NCI-H510A (cell line): ENCODE measurements at places on chromosomes 11 and 22.

DNA sequence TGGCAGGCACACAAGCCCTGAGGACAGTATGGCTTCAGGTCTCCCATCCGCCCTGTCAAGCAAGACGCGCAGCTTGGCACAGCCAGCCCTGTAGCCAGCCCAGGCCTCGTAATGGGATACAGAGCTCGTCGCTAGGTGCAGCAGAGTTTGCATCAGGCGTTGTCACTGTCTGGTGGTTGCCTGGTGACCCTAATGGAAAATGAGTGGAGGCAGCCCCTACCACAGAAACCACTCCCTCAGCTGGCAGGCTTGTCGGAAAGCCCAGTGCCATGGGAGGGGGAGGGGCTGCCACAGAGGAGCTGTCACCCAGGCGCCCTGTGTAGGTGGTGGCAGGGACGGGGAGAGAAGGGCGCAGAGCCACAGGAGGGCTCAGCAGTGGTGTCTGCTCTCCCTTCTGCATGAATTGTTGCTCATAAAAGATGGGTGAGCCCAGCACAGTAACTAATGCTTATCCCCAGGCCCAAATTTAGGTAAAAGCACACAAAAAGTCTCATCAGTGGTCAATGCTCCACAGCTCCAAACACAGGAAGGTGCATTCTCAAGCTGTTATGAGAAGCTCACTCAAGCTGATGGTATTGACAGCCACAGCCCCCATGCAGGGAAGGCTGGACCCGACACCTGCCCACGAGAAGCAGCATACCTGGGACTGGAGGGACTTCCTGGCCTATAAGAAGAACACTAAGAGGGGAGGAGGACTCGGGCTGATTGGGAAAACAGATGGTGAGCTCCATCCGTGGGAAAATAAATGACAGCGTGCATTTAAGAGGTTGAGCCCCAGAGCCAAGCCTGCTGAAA, 164.6 kb downstream of the ETS1 start:
- DNase-seq = peak; percentile 94

- no peak for DNase-seq
Observed at GRCh38 chr11:2153581-2154194, 7.3 kb downstream of the INS start.

DNA sequence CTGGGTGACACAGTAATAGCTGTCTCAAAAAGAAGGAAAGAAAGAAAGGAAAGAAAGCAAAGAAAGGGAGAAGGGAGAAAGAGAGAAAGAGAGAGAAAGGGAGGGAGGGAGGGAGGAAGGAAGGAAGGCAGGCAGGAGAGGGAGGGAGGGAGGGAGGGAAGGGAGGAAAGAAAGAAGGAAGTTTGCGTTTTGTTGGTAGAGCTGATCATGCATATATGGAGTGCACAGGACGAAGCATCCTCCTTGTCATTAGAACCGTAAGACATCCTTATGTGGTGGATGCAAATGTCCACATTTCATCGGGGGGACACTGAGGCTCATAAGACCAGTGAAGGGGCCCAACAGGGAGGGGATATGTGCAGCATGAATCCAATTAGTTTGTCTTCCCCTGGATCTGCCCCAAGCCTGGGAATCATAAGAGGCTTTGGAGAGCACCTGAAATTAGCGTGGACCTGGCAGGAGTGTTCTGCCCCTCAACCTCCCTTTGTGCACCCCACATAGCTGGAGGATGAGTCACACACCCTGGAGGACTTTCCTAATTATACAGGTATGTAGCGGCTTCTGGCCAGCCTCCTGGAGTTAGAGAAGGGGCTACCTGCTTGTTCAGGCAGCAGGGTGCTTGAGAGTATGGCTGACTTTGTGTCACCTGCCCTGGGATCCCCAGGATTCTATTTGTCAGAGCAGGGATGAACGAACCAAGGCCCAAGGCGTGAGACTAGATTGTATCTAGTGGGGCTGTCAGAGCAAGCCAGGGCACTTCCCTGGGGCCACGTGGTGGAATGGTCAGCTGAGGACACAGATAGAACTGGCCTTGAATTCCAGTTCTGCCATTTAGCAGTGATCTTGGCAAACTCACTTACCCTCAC, 119.7 kb upstream of the CD82 start:
- DNase-seq = no peak

GRCh38 chr11:5117588-5117987, 20.6 kb downstream of the OR52A5 start:
- no peak for DNase-seq

GRCh38 chr11:72546866-72547265, 112.5 kb upstream of the CLPB start:
- no peak for DNase-seq

DNA sequence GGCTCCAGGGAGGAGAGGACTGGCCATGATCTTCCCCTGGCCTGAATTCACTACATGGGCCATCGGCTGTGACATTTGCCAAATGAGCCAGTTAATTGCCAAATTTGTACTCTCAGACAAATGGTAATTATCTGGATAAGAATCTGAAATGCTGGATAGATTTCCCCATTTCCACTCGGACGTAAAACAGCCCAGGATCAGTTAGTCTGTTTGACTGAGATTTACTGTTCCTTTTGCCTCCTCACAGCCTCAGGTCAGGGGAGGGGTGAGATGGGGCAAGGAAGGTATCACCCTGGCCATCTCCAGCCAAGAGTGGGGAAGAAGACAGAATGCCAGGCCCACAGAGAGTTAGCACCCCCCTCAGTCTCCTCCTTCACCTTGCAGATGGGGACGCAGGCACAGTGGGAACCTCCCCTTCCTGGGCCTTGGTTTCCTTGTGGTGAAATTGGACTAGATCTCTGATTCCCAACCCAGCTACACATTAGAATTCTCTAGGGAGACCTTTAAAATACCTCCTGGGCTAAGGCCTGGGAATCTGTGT, 5.2 kb downstream of the TRIM29 start:
- DNase-seq = no peak

GRCh38 chr11:94675813-94676212, 92.3 kb upstream of the AMOTL1 start:
- DNase-seq = no peak

DNA sequence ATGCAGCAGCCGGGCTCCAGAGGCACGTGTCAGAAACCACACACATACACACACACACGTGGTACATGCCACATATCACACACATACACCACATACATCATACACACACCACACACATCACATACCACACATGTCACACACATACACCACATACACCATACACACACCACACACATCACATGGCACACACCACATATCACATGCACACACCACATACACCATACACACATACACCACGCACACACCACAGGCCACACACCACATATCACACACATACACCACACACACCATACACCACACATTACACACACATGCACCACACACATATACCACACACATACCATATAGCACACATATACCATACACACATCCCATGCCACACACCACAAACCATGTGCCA, 97.5 kb upstream of the PRR5 start:
- no peak for DNase-seq

DNA sequence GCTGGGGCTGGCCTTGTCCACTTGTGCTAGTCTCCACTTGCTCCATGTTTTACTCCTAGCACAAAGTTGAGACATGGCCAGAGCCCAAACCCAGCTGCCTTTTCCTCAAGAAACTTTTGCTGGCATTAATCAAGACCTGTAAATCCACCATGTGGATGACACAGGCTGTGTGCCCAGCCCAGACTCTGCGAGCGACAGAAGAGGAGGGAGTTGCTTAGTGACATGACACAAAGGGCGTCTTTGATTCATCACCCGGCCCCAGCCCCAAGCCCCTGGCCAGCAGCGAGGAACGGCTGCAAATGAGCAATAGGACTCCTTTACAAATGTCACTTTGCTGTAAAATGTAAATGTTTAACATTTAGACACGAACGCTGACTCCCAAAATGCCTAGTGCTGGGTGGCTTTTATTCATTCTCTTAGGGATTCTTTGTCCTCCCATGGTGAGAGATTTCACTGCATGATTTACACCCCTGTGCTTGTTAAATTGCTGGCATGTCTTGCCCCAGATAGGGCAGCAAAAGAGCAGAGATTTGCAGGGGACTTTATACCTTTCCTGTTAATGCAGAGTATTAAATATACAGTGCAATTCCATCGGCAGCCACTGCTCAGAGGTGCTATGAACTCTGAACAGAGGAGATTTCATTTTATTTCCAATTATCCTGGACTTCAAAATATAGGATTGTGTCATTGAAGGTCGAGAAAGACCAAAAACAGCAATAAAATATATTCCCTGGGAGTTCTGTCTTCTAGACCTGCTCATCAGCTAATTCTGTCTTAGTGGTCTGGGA, 263.6 kb upstream of the NCAM1 start:
- no peak for DNase-seq

DNA sequence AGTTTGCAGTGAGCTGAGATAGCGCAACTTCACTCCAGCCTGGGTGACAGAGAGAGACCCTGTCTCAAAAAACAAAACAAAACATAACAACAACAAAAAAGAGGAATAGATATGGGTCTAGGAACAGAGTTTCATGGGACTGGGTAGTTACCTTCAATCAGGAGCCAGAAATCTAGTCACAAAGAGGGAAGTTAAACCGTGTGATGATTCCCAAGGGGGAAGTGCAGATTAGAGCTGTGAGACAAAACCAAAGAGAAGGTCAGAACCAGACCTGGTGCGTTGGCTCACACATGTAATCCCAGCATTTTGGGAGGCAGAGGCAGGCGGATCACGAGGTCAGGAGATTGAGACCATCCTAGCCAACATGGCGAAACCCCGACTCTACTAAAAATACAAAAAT, 42.1 kb upstream of the LARGE1 start:
- DNase-seq = no peak

DNA sequence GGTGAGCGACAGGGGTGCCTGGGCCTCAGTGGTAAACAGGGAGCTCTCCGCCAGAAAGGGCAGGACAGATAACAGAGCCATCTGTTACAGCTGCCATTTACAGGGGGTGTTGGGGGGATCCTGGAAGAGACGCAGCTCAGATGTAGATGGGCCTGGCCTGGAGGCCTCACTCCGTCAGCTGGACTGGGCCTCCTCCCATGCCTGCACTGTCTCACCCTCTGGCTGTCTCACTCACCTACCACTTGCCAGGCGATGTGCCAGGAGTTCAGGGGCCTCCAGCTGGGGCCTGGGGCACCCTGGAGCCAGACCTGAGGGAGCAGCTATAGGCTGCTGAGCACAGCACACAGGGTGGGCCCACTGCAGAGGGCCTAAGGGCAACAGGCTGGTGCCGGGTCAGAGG, 16.3 kb upstream of the SUSD2 start:
- DNase-seq = no peak

DNA sequence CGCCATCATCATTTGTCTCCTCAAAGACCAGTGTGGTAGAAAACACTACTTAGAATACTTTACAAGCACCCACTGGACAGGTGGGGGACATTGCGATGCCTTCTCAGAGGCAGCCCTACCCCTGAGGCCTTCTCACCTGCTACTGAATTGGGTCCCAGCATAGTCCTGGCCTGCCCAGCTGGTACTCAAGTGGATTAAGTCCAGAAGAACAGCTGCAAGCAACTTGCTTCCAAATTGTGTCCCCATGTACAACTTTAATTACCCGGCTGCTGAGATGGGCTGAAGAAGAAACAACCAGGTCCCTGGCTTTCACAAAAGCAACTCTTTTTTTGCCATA, 12.3 kb downstream of the ABTB2 start:
- DNase-seq = no peak

DNA sequence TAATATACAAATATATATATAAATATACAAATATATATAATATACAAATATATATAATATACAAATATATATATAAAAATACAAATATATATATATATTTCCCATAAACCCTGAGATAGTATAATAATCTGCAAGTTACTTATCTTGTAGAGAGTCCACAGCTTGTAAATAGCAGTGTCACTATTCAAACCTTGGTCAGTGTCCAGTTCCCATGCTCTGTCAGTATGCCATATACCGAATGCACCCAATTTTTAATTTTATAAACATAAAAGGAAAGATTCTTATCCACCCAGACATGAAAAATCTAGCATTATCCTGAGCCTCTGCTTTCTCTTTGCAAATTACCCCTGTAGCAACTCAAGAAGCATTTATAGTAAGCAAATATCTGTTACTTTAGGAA, 21.6 kb upstream of the CTSC start:
- no peak for DNase-seq

GRCh38 chr22:45088576-45088975, 75.1 kb upstream of the NUP50 start:
- no peak for DNase-seq

DNA sequence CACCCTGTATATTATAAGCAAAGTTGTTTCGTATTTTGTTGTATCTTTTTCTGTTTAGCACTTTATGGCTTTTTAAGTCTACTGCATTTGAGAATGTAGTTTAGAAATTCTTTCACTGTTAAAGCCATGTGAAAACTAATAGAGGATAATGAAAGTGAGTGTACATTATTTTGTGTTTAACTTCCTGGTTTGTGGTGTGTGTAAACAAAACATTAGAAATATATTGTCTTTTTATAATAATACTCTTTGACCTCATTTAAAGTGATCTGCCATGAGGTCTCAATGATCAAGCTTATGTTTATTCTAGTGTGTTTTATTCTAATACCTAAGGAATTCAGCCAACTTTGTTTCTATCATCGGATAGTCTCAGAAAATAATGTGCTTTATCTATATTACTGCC, 27.4 kb upstream of the TMEM45B start:
- DNase-seq = no peak

DNA sequence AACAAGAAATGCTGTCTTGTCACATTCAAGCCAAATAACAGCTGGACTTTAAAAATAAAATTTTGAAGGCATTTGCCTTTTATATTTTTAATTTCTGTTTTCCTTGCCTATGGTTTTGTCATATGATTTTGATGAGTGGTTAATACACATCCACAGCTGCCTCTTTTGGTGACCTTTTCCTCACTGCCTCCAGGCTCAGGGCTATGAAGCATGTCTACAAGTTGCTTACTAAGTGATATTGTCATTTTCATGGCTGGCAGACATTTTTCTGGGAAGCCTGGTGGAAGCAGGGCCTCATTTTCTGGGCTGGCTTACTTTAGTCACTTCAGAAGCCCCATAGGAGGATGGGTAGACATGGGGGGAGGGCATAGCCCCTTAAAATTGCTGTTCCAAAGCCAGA, 344.9 kb downstream of the SOX6 start:
- no peak for DNase-seq

DNA sequence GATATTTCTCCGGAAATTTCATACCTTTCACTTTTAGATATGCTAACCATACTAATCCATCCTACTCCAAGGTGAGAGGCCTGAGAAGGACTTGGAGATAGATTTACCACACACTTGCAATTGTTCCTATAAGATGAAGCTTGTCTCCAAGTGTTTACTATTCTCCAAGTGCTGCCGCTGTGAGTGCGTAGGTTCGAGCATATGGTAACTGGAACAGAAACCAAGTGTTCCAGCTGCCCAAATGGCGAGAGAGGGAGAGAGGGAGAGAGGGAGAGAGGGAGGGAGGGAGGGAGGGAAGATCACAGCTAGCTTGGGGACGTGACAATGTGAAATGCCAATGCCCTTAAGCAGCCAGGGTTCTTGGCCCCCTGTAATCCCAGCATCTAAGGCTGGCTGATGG, 21.5 kb downstream of the ASCC2 start:
- no peak for DNase-seq
